ENCODE measurements at places on chromosomes 11 and 22.
A peak's percentile ranks its signal among the peaks of the same experiment; 100 is the strongest.

GRCh38 chr11:13760115-13760514 lies 91.6 kb downstream of the FAR1 start:
- no peak for DNase-seq

DNA sequence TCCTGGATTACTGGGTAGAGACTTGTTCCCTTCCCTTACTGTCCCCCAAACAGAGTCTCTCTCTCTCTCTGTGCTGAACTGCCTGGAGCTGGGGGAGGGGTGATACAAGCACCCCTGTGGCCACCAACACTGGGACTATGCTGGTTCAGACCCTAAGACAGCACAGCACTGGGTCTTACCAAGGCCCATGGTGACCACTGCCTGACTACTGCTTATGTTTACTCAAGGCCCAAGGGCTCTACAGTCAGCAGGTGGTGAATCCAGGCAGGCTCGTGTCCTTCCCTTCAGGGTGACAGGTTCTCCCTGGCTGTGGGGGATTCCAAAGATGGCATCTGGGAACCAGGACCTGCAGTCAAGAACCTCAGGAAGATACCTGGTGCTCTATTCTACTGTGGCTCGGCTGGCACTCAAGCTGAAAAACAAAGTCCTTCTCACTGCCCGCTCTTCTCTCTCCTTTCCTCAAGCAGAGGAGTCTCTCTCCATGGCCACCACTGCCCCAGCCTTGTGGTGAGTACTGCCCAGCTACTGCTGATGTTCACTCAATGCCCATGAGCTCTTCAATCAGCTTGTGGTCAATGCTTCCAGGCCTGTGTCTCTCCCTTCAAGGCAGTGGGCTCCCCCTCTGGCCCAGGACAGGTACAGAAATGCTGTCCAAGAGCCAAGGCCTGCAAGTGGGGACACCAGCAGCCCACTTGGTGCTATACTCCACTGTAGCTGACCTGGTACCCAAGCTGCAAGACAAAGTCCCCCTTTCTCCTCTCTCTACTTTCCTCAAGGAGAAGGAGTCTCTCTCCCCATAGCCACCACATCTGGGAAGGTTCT lies 41.8 kb upstream of the SHANK2 start:
- DNase-seq: no peak

GRCh38 chr11:44674809-44675208 lies 52.0 kb upstream of the TSPAN18 start:
- DNase-seq: no peak

DNA sequence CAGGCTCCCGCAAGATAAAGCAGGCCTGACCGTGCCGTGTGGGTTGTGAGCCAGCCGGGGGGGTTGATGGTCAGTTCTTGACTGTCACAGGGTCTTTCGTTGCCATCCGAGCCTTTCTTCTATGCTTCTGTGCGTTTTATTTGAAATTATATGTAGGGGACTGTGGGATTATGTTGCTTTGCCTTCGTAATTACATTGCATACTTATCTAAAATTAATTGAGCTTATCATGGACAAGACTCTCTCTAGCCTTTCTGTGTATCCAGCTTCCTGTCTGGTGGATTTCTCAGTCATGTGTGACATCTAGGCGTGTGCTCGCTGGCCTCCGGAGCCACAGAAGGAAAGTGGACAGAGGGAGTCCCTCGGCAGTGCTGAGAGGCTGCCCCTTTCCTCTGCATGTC lies 93.2 kb downstream of the TBC1D22A start:
- DNase-seq: no peak

- no peak for DNase-seq
These were observed 2.5 kb downstream of the TCN2 start for GRCh38 chr22:30609260-30610185.

GRCh38 chr11:64018310-64018709 lies 17.4 kb upstream of the FLRT1 start:
- no peak for DNase-seq

- no peak for DNase-seq
These were observed 9.3 kb downstream of the MSANTD4 start for GRCh38 chr11:106012744-106013143.

DNA sequence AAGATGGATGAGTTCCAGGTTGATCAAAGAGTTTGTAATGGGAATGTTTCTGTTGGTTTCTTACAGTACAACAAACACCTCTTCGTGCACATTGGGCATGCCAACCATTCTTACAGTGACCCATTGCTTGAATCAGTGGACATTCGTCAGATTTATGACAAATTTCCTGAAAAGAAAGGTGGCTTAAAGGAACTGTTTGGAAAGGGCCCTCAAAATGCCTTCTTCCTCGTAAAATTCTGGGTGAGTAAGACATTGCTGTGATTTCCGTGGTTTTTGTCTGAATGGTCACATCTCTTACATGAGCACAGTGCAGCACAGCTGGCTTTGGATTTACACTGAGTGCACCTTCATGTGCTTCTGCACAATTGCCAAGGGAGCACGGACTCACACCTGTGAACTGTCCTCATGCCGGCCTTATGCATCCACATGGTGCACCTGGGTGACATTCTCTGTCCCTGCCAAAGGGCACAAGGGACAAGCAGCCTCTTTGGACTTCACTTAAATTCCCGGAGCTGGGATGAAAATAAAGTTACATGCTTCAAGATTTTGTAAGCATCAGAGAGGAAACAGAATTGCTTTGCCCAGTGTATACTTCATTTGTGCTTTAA lies 107.1 kb upstream of the RASSF10 start:
- DNase-seq: no peak

DNA sequence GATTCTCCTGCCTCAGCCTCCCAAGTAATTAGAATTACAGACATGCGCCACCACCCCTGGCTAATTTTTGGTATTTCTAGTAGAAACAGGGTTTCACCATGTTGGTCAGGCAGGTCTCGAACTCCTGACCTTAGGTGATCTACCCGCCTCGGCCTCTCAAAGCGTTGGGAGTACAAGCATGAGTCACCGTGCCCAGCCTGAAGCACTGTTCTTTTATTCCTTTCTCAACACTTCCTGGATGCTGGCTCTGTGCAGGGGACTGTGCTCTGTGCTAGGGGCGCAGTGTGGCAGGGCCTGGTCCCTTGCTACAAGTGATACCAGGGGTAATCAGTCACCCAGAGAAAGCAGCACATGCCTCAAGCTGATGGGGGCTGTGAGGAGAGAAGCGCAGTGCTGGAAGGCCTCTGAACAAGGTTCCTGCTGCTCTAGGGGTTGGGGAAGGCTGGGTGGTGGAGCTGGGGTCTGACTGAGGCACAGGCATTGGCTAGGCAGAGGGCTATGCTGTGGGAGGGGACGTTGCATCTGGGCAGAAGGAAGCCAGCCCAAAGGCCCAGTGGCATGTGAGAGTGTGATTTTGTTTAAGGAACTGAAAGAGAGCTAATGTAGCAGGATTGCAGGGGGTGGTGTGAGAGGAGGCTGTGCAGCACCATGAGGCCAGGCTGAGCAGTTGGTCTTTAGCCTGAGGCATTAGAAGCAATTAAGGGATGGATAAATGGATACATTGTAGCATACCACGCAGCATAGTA lies 42.5 kb downstream of the CABIN1 start:
- no peak for DNase-seq

- DNase-seq: no peak
These were observed 971.4 kb downstream of the DLG2 start for GRCh38 chr11:84655712-84656111.

DNA sequence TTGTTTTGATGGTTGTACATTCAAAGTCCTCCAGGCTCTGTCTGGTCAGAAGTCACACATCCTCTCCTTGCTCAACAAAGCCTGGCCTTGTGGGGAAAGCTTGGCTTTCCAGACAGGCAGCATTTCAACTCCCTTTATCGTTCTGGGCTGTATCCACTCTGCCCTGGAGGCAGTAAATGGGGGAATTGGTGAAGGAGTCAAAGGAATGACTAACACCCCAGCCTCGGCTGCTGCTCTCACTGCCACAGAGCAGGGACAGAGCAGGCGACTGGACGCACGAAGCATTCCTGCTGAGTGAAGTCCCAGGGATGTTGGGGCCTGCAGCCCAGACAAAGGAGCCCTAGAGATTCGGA lies 52.8 kb downstream of the WNT11 start:
- no peak for DNase-seq

GRCh38 chr11:15795378-15795777 lies 561.0 kb downstream of the SOX6 start:
- DNase-seq: no peak

DNA sequence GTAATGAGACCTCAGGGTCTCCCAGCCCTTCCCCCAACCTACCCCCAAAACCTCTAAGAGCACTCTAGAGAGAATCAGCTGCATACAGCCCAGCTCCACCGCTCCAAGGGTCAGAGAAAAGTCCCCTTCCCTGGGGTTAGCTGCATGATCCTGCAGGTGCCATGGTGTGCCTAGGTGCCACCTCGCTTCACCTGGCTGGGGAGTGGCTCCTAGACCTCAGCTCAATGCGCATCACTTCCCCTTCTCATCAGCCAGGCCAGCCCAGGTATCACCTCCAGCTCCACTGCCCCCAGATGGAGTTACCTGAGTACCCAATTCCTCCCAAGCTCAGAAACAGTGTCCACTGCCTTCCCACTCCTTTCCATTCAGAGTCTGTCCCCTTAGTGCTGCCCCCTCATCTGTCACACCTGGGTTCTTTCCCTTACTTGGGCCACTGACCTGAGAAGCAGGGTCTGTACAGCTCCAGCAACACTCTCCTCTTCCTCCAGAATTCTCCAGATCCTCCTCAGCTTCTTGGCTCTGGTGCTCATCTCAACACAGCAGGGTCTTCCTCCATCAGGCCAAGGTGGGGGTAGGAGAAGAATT lies 1.3 kb downstream of the STARD10 start:
- DNase-seq: no peak

DNA sequence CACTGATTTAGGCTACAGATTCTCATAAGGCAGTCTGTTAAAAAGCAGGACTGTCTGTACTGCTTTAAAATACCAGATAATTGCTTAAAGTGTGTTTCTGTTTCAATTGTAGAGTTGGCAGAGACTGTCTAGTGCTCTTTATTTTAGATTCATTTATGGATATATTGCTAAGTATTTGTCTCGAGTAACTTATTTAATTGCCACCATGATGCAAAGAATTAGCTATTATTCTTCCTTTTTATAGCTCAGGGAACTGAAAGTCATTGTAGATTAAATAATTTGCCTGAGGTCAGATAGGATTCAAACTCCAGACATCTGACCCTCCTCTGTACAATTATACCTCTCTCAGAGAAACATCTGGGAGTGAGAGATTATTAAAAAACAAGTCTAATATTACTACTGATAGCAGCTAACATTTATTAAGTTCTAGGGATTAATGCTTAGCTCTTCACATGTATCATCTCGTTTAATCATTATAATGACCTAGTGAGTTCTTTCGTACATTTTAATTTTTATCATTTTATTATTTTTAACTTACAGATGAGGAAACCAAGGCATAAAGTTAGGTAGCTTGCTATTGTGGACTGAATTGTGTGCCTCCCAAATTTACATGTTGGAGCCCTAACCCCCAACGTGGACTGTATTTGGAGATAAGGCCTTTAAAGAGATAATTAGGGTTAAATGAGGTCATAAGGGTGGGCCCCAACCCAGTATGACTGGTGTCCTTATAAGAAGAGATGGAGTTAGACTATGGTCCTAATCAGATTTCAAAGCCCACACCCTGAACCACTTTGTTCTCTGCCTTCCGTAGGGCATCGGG lies 19.7 kb upstream of the RAG2 start:
- DNase-seq: no peak

GRCh38 chr22:20857247-20857643 lies 1.4 kb downstream of the PI4KA start:
- DNase-seq: no peak

GRCh38 chr11:108027057-108027456 lies 18.4 kb downstream of the CUL5 start:
- DNase-seq: no peak

- DNase-seq: no peak
These were observed 165.8 kb upstream of the SYT13 start for GRCh38 chr11:45451766-45452440.

DNA sequence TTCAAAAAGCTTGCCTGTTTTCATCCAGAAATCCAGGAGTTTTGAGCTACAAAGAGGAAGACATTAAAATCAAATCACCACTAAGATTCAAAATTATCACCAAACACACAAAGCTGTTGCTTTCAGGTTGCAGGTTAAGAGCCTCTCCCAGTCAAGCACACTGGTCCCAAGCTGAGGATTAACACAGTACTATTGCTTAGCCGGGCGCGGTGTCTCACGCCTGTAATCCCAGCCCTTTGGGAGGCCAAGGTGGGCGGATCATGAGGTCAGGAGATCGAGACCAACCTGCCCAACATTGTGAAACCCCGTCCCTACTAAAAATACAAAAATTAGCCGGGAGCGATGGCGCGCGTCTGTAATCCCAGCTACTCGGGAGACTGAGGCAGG lies 1165.1 kb downstream of the LRRC4C start:
- no peak for DNase-seq

DNA sequence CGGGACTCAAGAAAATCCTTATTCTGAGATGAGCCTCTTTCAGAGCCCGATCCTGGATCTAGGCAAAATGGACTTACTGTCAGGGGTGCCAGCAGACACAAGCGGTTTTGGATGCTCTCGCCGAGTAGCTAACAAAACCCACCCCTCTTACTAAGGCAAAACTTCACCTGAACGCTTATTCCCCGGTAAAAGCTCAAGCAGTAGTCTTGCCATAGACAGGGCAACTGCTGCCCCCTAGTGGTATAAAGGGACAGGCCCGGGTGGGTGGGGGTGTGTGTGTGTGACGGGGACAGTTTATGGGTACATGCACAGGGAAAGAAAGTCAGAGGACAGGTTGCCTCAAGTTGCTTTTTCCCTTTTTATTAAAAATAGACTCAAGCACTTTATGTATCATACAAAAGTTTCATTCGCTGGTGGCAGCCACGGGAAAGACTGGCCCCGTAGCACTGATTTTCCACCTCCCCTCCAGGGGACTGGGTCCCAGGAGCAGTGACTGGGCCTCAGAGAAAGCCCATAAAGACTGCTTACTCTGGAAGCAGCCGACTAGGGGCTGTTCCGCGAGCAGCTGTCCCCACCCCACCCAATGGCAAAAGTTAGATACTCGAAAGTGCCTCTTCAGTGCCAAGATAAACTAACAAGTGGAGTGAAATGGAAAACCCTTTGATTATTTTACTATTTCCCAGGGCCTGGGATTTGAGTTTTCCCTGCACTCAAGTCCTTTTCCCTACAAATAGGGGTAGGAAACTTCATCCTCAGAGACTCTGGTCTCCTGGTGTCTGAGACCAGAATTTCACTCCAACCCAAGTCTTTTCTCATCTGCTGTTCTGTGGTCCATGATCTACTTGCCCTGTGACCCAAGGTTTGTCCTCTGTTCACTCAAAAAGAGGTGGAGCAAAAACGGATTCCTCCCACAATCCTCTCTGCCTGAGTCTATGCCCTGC lies 4.7 kb downstream of the YPEL4 start:
- DNase-seq: peak; percentile 63

DNA sequence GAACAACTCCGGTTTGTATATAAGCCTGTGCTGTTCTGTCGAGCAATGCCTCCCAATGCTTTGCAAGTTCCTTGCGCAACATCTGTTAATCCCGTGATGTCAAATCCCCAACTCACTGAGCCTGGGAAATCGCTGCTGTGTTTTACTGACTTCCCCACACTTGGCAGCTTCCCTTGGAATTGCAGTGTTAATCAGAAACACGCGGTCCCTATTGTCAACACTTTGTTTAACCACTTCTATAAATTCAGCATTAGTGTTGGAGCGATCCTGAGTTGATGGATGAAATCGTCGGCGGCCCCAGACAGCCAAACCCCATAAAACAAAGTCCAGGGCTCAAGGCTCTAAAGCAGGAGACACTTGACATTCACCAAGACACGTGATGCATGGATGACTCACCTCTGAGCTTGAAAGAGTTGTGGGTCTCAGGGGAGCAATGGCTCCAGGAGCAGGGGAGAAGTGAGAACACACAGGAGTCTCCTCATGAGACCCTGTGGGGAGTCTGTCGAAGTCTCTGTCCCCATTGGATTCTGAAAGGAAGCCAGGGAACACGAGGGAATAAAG lies 555.3 kb downstream of the MIAT start:
- no peak for DNase-seq

GRCh38 chr11:13016415-13016814 lies 7.3 kb downstream of the RASSF10 start:
- no peak for DNase-seq

Measured in NCI-H1417 (cell line).